ENCODE measurements at places on chromosomes 4 and X.

DNA sequence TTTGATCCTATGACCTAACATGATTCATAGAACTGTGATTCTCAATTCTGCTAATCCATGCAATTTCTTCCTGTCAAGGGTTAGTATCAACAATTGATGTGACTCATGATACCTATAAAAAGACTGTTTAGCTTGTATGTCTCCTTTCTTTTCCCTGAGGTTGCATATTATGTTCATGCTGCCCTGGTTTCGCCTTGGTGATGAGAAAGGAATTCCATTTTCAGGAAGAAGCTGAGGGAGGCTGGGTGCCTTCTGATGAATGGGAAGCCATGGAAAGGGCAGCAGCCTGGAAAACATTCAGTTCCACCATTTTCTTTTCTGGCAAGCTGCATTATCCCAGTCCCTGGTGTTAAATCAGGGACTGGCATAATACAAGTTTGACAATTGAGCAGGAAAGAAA is 976.5 kb downstream of the RPA4 start:
- DNase-seq, result no peak

- DNase-seq, result no peak
Measured at GRCh38 chr4:185205697-185206342, 2.0 kb upstream of the CFAP97 start.

DNA sequence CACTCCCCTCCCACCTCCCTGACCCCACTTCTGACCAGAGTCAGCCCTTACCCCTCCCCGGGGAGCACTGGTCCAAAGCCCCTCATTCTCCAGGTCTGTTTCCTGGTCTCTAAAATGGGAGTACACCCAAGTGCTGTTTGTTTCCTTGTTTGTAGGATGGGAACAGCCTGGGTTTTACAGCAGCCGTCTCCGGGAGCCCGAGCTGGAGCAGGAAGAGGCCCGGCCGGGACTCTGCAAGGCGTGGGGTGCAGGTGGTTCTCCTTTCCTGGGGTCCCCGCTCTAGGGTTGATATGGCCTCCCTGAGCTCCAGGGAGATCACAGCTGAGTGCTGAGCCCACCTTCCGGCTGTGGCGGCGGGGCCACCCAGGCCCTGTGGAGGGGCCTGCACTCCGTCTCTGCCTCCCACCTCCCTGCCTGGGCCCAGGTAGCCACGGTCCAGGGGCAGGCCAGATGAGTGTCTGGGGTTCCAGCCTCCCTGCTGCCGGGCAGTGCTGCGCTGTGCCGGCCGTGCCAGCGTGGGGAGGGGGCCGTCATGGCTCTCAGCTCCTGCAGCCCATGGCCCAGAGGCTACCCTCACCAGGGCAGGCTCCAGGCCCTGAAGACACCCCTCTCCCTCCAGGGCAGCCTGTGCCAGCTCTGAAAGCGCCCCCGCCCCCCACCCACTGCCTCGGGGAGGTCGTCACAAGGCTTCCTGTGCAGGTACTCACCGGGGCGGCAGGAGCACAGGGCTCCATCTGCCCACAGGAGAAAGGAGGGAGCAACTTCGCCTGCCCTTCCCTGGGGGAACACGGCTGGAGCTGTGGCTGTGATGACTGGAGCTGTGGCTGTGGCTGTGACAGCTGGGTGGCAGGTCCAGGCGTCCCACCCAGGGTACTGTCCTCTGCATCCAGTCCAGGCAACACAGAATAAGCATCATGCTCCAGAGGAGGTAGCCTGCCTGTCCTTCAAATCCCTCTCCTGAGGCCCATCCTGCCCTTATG is 98.8 kb downstream of the ADRA2C start:
- DNase-seq, result no peak

DNA sequence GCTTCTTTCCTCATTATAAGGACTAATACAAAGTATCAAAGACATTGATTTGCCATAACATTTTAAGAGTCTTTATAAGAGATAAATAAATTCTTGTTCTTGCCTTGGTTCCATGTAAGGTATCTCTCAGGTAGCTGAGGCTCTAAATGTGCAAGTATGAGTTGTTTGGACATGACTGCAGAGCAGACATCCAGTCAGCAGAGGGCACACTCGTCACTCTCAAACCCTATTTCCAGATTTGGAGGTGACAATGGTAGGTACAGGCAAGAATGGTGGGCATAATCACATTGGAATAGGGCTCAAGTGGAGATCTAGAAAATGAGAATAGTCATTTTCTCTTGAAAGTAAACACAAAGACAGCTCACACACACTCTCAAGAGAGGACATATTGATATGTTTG is 133.3 kb upstream of the ZIC3 start:
- DNase-seq, result no peak

GRCh38 chr4:82777857-82778525 is 20.6 kb downstream of the SCD5 start:
- no peak for DNase-seq

- no peak for DNase-seq
Measured at GRCh38 chr4:38123555-38123954, 163.4 kb downstream of the PTTG2 start.

GRCh38 chrX:123899701-123900100 is 39.8 kb downstream of the XIAP start:
- no peak for DNase-seq

DNA sequence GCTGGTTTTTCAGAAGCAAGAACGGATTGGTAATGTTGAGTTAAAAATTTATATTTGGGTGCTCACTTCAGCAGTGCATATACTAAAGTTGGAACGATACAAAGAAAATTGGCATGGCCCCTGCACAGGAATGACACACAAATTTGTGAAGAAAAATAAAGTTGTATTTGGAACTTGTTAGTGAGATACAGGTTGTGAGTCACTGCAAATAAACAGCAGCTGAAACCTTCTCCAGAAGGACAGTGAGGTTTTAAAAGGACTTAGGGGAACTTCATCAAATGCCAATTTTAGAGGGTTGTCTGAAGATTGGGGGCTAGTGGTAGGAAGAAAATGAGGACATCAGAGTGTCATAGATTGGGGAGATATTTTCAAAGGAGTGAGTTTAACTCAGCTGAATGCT is 79.7 kb upstream of the ELOVL6 start:
- no peak for DNase-seq

DNA sequence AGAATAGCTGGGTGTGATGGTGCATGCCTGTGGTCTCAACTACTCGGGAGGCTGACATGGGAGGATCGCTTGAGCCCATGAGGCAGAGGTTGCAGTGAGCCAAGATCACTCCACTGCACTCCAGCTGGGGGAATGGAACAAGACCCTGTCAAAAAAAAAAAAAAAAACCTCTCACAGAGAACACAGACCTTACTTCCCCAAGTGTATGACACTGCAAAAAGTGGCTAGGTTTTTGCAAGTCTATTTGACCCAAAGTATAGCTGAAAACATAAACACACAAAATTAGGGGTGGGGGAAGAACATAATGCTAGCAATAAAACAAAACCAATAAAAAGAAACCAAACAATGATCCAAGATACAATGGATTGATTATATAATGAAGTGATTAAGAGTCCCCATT is 6.7 kb downstream of the LAMP2 start:
- no peak for DNase-seq

DNA sequence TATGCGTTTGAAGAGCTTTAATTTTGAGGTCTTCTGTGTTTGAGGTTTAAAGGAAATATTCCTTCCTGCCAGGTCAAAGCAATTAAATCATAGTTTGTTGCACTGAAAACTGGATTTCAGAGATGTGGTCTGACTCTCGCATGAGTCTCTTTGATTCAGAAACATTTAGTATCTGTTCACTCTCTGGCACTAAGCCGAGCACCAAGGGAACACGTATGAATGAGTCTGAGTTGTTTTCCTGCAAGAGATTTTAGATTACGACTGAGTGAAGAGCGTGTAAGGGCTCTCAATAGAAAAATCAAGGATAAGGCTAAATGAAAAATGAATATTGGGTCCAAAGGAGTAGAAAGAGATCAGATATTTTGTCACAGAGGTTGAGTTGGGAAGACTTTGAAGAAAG is 875.4 kb upstream of the PRKX start:
- no peak for DNase-seq

GRCh38 chr4:70741867-70742658 is 20.3 kb downstream of the RUFY3 start:
- DNase-seq, result no peak

DNA sequence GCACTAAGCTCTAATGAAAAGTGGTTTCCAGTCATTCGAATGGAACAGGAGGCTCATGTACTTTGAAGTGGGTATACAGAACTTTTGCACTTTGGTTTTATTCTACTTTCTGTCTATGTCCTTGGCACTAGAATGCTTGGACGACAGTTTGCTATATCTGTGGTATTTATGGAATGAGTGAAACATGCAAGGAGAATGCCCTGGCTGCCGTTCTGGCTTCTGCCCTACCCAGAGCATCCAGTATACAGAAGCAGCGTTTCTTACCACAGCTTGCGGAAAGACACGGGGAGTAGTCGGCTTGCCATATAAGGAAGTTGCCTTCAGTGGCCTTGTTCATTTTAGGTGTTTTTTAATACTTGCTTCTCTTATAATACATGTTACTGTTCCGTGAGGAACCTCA is 98.0 kb downstream of the TBL1X start:
- no peak for DNase-seq

DNA sequence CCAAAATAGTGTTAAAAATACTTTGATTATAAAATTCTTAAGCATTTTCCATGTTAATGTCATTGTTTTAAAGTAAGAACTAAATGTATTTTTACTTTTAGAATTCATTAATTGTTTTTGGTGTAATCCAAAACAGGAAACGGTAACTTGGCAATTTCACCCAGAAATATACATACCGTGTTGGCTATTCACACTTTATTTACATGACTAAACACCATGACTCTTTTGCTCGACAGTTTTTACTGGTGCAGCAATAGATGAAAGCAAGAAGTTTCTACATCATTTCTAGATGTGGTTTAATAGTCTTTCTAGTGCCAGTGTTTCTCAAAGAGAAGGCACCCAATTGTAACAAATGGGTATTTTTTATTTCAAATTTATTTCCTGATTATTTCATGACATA is 25.6 kb upstream of the MAGEA1 start:
- no peak for DNase-seq

DNA sequence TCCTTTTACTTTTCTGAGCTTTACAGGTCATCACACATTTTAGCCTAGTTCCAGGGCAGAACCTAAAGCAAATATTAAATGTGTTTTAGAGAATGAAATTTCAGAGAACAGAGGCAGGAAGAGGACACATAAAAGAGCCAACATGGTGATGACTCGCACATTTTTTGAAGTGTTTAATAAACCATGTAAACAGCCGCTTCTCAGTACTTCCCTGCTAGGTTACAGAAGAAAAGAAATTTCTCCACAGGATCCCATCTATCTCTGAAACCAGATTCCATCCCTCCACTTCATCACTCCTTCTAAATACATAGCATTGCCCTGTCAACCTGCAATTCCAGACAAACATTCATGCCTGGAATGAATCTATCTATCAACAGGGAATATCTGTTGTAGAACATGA is 949.5 kb upstream of the PCDH7 start:
- no peak for DNase-seq

GRCh38 chr4:121307445-121308327 is 73.1 kb downstream of the QRFPR start:
- DNase-seq, result no peak

GRCh38 chr4:183540410-183541009 is 35.7 kb downstream of the ING2 start:
- DNase-seq, result no peak

DNA sequence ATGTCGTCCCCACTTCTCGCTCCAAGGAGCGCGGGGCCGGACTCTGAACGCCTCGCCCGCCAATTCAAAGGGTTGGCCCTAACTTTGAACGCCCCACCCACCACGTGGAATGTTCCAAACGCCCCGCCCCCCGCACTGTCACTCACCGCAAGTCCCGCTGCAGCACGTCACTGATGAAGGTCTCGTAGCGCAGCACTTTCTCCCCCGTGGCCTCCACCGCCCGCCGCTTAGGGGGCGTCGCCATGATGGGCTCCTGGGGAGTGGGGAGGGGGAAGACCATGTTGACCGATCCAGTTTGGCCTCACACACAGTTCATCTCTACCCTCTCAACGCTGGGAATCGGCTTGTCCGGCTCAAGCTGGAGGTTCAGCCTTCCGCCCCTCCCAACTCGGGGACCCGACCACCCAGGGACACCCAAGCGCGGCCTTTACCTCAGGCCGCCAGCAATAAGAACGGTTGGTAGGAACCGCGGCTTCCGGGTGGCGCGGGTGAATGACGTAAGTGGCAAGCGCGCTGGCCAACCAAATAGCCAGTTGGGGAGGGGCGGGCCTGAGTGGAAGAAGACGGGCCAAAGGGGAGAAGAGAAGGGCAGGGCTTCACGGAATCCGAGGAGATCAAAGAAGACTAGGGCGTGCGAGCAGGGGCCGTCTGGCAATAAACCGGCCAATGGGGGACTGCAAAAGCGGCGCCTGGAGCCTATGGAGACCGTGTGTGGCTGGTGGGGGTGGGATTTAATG is at the start of gene UXT:
Gene UXT (minus strand): TSS at position 497 of the 737 bp plus-strand sequence. CDS start 253 bp downstream, at position 244.
- peak; percentile 84 for DNase-seq

- no peak for DNase-seq
Measured at GRCh38 chr4:16521156-16521915, 295.1 kb upstream of the TAPT1 start.

DNA sequence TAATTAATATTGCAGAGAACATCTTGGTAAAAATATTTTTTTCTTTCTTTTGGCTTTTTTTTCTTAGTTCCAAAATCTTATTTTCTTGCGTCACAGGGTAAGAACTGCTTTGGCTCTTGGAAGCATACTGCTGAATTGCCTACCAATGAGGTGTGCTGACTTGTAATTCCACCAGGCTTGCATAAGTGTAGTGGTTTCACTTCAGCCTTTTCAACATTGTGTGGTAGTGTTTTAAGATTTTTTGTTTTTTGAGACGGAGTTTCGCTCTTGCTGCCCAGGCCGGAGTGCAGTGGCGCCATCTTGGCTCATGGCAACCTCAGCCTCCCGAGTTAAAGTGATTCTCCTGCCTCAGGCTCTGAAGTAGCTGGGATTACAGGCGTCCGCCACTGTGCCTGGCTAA is 42.4 kb downstream of the N4BP2 start:
- no peak for DNase-seq

DNA sequence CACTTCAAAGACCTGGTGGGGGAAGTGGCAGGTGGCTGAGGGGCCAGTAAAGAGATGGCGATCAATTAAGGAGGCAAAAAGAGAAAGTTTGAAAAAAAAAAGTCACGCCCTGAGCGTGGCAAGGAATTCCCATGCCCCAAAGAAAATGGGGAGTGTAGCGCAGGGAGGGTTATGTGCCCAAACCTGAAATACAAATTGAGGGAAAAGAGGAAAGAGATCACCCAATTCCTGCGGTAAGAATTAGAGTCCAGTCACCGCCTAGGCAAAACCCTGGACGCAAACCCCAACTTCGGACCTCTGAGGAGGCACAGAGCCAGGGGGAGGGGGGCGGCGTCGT is 595 bp downstream of the ENOX2 start:
- no peak for DNase-seq

DNA sequence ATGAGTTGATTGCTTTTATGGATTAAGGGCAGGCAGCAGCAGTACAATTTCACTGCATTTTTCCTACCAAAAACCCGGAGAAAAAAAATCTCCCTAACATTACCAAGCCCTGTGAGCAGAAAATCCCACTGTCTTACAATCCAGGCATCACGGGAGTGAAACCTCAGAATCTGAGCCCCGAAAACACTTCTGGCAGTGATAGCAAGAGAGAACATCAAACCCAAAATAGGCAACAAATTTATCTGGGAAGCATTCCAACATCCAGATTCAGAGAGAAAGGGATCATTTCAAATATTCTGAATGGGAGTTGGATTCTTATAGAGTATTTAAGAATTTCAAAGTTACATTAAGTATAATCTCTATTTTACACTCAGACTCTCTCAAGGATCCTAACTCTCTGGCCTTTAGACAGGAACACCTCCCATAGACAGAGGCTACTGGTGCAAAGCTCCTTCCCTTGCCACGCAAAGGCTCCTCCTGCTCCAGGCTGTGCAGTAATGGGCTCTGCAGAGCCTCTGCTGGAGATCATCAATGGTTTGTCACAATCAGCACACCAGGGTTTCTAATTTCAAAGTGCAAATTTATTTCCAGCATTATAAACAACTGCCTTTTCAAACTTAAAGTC is 256.9 kb downstream of the PARM1 start:
- DNase-seq, result no peak
